GM13977 (cell line): ENCODE measurements at places on chromosomes 11 and 22.
A peak's percentile ranks its signal among the peaks of the same experiment; 100 is the strongest.

- DNase-seq = peak; percentile 56
These were observed at the start of gene TSKU for GRCh38 chr11:76783294-76783895. Gene TSKU, plus strand, starts transcription at chr11:76783356. Its CDS starts 12,261 bp downstream, at chr11:76795617.

GRCh38 chr11:76856106-76856505 is 4.6 kb upstream of the ACER3 start:
- no peak for DNase-seq

GRCh38 chr22:40178417-40179409 is 988 bp downstream of the TNRC6B start:
- DNase-seq = no peak

DNA sequence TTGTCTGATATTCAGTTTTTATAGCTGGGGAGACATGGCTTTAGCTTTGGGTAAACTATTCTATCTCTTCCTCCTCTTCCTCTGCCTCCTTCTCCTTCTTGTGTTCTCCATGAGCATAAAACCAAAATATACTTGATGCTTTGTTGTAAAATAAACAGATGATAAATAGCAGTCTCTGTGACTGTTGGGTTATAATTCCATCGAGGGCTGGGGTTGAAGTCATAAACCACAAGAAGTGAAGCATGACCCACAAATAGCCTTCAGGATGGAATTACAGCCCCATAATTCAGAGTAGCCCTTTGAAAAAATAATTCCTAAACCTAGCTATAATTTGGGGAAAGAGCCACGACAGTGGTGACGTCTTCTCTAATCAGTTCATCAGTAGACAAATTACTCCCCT is 177.7 kb downstream of the SNX19 start:
- no peak for DNase-seq

GRCh38 chr11:93051186-93051585 is 81.7 kb downstream of the MTNR1B start:
- no peak for DNase-seq

DNA sequence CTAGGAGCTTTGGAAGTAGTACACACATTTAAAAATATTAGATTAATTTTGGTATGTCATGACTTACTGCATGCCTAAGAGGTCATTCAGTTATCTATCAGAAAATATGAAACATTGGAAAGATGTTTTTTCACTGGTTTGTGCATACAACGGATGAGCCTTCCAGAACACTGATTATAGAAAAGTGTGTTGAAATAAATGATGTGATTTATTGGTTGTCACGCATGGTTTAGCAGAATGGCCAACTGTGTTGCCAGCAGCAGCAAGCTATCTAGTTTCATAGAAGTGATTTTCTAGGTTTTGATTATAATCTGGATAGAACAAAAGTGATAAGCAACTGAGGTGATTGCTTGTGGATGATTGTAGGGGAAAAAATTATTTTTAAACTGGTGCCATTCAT is 53.6 kb downstream of the DDX10 start:
- DNase-seq = no peak

- no peak for DNase-seq
These were observed 15.9 kb downstream of the TTLL12 start for GRCh38 chr22:43171019-43171491.

DNA sequence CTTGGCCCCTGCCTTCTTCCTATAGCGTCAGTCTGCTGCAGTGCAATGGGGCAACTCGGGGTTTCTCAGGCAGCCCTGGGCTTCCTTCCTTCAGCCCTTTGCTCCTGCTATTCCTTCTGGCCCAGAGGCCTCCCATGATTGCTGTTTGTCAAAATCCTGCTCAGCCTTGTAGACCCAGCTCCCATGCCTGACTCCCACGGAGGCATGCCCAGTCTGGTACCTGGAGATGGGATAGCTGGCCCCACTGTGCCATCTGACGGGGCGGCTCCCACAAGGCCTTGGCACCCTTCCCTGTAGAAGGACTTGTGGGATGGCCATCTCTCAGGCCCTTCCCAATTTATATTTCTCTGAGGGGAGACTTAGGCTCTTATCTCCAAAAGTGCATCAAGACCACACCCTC is 590 bp upstream of the CD6 start:
- no peak for DNase-seq

- DNase-seq = no peak
These were observed 274.0 kb downstream of the BRD1 start for GRCh38 chr22:49553518-49554295.

GRCh38 chr11:2477936-2478335 is 33.1 kb downstream of the KCNQ1 start:
- no peak for DNase-seq

DNA sequence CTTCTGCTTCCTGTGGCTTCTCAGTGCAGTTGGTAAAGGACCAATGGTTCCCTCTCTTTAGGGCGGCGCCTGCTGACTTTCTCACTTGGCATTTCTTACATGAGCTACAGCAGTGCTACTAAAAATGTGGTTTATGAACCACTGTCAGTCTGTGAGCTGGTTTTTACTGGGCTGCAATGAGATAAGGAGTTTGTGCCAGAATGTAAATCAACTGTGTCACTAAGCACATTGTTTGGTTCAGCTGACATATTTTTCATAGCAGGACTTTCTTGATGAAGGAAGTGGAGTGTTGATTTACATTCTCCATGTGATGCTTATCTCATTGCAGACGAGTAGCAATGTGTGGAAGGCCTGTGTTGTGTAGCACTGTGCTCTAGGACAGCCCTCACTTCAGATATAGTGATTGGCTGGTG is 463.3 kb downstream of the SOX6 start:
- no peak for DNase-seq

GRCh38 chr22:35250156-35250555 is 7.1 kb upstream of the HMGXB4 start:
- no peak for DNase-seq

GRCh38 chr11:82899186-82899820 is 927 bp downstream of the PRCP start:
- DNase-seq = no peak

DNA sequence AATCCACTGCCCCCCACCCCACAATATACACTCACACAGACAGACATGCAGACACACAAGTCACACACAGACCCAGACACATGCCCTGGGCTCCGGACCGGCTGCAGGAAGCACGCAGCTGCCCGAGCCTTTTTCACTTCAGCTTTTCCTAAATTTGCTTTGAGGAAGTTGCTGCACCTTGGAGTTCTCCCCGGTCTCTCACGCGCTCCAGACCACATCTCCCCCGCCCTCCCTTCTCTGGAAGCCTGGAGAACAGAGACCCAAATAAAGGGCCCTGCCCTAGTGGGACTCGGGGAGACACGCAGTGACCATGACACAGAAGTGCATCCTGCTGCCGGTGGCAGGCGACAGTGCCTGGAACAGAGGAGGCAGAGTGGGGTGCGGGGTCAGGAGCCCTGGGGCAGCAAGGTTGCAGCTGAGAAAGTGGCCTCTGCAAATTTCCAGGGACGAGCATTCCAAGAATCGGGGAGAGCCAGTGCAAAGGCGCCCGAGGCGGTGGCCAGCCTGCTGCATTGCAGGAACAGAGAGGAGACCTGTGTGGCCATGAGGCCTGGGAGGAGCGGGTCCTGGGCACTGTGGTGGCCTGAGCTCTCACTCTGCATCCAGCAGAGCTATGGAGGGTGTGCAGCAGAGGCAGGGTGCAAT is 19.1 kb downstream of the RPL3 start:
- DNase-seq = no peak

DNA sequence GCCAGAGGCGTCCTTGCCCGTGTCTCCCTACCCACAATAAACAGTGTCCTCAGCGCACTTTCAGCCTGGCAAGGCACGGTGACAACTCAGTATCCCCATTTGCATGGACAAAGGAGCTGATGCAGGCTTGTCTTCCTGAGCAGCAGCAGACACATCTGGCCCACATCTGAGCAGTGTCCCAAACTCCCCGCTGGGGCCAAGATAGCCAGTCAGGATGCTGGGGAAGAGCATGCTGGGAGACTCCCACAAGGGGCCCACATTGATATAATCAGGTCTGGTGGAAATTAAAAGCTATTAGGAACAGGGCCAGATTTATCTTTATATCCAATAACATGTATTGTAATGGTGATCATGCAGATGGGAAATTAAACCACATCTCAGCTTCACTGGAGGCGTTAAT is 24.7 kb downstream of the DSCAML1 start:
- no peak for DNase-seq

- no peak for DNase-seq
These were observed 106.3 kb downstream of the OPCML start for GRCh38 chr11:133425992-133426391.

DNA sequence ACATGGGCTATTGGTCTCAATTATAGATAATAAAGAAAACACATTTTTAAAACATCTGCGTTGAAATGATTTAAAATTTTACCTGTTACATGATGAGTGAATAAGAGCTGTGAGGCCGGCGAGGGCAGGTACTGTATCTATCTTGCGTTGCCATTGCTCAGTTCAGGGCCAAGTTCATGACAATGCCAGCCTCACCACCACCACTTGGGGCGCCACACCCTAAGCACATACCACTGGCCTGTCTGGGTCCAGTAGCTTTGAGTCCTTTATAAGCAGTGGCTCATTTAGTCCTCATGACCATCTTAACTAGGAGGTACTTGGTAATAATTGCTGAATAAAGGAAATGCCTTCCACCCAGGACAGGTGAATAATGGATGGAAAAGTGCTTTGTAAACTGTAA is 14.5 kb upstream of the MB start:
- peak; percentile 54 for DNase-seq
